ENCODE measurements at places on chromosomes 6 and 20.
A peak's percentile ranks its signal among the peaks of the same experiment; 100 is the strongest.

- DNase-seq: no peak
These were observed 10.2 kb downstream of the RPRD1B start for GRCh38 chr20:38043512-38044300.

DNA sequence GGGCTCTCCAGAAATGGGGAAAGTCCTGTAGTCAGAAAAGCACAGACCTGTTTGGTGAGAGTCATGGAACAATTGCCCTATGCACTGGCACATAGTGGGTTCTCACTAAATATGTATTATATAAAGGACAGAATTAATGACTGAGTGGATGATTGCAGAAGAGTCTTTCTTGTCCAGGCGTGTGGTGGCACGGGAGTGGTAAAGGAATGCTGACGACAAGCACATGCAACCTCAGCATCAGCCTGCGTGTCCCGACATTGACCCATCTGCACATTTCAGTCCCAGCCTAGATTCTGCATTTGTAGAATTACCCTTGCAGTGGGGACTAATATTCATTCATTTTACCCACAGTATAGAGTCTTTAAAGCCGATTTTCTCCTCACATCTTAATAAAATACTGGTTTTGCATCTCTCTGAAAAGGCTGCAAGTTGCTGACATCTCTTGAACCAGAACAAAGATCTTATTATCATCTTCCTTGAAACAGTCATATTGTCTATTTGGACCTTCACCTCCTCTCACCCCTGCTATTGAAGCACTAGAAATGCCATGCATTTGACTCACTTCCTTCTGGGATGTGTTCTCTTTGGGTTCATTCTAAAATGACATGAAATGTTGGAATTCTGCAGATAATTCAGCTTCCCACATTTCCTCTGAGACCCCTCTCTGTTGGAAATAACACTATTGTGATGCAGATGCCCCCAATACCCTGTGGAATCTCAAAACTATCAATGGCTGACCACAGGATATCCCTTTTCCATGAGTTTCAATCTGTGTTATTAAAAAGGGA is 883.6 kb upstream of the FLRT3 start:
- no peak for DNase-seq

GRCh38 chr6:13395272-13396237 is 67.2 kb upstream of the TBC1D7 start:
- no peak for DNase-seq

DNA sequence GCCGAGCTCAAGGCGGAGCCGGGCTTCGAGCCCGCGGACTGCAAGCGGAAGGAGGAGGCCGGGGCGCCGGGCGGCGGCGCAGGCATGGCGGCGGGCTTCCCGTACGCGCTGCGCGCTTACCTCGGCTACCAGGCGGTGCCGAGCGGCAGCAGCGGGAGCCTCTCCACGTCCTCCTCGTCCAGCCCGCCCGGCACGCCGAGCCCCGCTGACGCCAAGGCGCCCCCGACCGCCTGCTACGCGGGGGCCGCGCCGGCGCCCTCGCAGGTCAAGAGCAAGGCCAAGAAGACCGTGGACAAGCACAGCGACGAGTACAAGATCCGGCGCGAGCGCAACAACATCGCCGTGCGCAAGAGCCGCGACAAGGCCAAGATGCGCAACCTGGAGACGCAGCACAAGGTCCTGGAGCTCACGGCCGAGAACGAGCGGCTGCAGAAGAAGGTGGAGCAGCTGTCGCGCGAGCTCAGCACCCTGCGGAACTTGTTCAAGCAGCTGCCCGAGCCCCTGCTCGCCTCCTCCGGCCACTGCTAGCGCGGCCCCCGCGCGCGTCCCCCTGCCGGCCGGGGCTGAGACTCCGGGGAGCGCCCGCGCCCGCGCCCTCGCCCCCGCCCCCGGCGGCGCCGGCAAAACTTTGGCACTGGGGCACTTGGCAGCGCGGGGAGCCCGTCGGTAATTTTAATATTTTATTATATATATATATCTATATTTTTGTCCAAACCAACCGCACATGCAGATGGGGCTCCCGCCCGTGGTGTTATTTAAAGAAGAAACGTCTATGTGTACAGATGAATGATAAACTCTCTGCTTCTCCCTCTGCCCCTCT is 1.1 kb downstream of the CEBPB start:
- DNase-seq: peak; percentile 31

GRCh38 chr6:139287868-139288267 is 3.9 kb downstream of the TXLNB start:
- no peak for DNase-seq

DNA sequence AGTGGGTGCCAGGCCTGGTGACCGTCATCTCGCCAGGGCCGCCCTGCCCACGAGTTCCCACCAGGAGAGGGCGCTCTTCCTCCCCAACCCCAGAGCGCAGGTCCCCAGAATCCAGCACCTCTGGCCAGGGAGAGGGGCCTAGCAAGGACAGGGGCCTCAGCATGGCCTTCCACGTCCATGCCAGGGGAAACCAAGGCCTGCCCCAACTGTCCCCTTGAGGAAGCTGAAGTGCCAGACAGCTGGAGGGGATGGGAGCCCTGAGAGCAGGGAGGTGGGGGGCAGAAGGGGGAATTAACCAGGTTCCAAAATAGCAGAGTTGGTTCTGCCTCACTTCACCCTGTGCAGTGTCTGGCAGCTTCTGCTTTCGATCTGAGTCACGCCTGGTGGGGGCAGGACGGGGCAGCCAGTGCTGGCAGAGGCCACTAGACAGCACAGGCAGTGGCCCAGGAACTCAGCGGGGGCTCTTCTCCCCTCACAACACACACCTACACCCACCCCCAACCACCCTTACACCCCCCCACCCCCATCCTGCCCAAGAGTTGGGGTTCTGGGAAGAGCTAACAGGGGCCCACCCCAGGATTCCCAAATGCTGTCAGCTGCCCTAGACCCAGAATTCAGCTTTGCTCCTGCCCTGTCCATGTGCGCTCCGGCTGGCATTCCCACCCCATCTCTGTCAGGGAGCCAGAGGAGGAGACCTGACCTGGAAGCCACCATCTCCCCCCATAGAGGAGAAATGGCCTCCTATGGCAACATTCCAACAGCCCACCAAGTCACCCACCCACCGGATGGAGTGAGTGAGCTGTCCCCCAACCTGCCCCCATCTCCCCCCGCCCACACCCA is 29.2 kb downstream of the TFEB start:
- DNase-seq: no peak

DNA sequence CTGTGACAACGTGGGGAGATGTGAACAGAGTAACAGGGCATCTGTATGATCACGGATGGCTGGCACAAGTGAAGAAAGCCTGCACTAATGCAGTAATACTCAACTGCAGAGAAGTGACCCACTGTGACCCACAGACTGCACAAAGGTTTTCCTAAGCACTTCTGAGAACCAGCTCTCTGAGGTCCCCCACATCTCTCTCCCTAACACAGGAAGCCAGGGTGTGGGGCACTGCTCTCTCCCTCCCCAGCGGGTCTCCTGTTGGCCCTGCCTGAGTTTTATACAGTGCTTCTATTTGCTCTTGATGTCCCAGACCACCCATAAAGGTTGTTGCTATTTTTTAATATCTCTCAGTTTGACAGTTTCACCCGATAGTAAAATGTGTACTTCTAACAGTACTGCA is 11.3 kb downstream of the APMAP start:
- no peak for DNase-seq

- peak; percentile 25 for DNase-seq
These were observed 156.0 kb downstream of the RFPL4B start for GRCh38 chr6:112503091-112503596.

GRCh38 chr6:150907383-150907782 is 41.9 kb downstream of the MTHFD1L start:
- no peak for DNase-seq

GRCh38 chr6:113873043-113873667 is 16.0 kb downstream of the MARCKS start:
- no peak for DNase-seq

GRCh38 chr6:2433711-2434110 is 188.3 kb upstream of the GMDS start:
- no peak for DNase-seq

- no peak for DNase-seq
These were observed 81.1 kb downstream of the LAMA4 start for GRCh38 chr6:112173221-112173804.

- peak; percentile 35 for DNase-seq
These were observed 802 bp downstream of the HDAC2 start for GRCh38 chr6:113969888-113970804.

- DNase-seq: no peak
These were observed 10.5 kb upstream of the BHLHE23 start for GRCh38 chr20:63017076-63017825.

DNA sequence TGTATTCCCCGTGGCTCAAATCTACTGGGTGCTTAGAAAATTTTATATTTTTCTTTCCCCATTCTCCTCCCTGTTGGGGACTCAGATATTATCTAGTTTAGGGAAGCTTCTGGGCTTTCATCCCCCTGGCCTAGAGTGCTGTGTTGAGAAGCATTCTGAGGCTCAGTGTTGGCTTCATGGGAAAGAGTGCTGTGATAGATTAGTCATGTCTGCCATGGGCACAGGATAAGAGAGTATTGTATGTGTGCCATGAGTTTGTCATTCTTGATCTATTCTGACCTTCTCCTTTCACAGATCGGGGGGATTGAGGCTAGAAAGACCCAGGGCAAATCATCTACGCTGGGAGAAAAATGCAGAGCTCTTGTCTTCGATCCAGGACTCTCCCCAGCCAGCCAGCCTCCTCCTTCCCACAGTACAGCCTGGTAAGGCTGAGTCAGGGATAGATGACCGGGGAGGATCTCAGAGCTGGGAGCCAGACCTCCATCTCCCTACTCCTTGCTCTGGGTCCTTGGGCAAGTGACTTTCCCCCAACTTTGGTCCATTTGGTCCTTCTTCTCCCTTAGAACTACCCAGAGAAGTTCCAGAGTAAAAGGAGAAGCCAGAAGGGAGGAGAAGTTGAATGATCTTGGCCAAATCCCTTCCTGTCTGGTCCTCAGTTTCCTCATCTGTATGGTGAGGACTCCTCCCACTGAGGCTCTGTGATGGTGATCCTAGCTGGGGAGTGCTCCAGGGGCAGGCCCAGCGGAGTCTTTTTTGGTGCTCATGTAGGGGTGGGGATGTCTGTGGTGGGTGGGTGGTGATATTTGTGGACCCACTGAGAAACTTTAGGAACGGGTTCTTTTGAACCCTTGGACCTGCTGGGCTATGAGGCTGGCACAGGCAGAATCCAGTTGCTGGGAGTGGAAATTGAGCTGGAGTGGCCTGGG is 5.0 kb downstream of the SRC start:
- no peak for DNase-seq

DNA sequence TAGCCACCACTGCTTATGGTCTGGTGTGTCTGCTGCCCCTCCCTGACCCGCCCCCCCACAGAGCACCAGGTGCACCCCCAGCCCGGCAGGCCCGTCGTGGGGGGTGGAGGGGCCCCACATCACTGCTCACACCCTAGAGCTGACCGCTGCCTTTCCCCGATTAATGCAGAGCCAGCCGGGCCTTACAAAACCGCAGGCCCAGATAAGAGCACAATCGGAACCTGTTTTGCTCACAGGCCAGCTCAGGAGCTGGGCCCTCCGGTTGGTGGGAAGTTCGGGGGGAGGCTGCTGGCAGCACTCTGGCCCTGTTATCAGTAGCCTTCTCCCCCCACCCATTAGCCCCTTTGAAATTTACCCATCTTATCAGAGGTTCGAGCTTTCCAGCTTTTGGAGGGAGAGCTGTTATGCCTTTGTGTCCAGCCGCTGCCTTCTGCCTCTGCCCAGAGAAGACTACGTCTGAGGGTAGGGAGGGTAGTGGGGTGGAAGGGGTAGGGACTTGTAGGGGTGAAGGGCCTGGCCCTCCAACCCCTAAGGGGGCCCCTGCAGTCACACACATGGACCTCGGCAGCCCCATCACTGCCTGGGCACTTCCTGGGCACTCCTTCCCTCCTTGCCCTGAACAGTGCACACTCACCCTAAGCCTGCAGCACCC is 6.9 kb upstream of the SPDEF start:
- DNase-seq: no peak

DNA sequence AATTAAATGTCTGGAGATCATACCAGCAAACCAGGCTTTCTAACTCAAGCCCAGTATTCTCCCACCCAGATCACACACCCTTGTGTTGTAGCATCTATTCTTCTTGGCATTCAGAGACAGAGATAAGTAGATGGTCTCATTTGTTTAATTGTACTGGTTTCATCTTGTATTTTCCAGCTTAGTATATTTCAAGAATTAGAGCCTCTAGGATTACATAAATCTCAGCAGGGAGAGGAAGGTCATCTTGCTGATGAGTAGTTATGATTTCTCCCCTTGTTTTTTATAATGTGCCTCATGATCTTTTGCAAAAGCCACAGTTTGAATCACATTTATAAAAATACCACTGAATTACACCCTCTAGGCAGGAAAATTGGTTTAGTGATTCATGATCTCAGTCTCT is 106.6 kb upstream of the NRSN1 start:
- DNase-seq: no peak

GRCh38 chr6:7921046-7921445 is 10.5 kb upstream of the TXNDC5 start:
- DNase-seq: no peak

DNA sequence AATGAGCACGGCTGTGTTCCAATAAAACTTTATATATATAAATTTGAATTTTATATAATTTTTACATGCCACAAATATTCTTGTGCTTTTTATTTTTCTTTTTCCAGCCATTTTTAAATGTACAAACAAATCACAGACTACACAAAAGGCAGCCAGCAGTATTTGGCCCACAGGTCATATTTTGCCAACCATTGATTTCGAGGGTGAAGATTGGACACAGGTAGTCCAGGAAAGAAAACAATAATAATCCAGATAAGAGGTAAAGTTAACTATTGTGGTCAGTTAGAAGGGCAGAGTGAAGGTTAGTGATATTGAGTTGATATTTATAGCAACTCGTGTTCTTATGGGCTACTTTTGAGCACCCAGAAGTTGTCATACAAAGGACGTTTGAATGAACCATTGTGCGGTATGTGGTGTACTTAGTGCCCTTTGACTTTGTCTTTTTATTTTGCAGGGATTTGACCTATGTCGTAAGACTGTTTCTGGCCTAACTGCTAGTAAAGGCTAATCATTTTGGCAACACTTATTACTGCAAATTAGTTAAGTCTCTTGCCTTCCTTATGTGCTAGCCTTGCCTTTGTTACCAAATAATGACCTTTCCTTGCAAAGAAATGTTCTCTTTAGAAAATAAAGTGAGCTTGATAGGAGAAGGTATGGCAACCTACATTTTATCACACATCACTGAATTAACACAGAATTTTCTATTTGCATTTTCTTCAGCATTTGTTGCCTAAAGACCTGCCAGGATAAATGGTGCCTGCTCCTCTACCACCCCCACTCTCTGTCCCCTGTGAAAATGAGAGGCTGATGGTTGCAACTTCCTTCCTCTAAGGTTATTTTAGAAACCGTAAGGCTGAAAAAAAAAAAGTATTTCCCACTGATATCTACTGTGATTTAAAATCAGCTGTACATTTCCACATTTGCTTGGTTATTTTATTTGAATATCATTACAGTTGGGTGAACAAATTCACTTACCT is 493.9 kb upstream of the SOX4 start:
- DNase-seq: no peak
